Omental fat pad (tissue), 4 donors: ENCODE measurements at places on chromosomes 1 and 21.

DNA sequence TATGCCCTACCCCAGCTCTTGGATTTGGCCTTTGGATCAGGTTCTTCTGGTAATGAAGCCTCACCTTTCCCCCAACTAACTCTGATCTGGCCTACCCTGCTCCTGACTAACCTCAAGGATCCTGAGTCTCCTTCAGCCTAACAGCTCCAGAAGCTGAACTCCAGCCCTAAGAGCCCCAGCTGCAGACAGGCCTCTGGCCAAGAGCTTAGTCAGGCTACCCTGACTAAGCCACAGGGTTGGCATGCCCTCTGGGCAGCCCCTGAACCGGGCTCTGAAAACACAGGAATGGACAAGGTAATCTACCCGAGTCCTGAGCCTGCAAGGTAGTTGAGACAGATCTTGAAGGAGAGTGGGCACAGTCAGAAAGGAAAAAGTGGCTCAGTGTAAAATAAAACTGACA, 29.4 kb downstream of the COA7 start:
- DNase-seq: no peak

DNA sequence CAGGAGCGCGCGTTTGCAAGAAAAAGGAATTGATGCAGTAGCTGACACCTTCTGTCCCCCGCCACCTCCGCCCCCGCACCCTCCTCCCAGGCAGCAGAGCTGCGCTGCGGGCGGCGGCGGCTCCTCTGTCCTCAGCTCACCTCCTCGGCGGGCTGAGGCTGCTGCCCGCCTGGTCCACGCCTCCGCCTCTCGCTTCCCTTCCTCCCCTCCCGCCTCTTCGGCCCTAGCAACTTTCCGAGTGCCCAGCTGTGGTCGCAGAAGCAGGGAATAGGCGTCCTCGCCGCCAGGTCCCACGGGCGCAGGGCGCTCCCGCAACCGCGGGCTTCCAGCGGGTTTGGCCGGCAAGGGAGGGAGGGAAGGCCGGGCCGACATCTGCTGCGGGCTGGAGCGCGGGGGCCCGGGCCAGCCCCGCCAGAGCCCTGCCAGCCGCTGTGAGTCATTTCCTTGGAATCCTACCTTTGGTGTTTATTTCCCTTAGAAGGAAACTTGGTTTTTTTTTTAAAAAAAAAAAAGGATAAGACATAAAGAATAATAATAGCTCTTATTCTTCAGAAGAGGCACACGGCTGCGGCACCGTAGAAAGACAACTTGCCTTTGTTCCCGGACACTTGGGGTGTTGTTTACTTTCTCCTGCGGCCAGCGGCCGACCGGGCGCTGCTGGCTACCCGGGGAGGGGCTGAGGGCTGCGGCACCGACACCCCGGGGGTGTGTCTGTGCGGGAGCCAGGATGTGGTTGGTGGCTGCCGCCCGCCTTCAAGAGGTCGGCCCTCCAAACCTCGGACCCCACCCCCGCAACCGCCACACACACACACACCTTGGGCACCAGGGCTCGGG, 1.1 kb downstream of the SERTAD4 start:
- no peak for DNase-seq

GRCh38 chr1:26079960-26080814, 12.8 kb upstream of the TRIM63 start:
- DNase-seq: no peak

- no peak for DNase-seq
These were observed 3.4 kb downstream of the RUNX3 start for GRCh38 chr1:24926563-24927249.

DNA sequence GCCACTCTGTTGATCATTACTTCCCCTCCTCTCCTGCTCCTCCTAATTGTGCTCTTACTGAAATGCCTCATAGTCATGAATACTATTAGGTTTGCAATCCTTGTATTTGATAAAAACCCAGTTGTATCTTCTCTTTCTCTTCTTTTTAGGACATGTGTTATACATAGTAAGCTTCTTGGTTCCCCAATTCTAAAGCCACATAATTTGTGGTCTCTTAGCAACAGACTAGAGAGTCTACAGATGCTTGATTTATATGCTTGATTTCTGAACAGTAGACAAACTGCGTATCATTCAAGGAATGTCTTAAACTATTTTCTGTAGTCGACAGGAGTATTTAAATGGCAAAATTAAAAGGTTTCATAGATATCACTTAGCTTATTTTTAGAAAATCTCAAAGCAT, 1598.9 kb downstream of the PLA2G4A start:
- DNase-seq: no peak

DNA sequence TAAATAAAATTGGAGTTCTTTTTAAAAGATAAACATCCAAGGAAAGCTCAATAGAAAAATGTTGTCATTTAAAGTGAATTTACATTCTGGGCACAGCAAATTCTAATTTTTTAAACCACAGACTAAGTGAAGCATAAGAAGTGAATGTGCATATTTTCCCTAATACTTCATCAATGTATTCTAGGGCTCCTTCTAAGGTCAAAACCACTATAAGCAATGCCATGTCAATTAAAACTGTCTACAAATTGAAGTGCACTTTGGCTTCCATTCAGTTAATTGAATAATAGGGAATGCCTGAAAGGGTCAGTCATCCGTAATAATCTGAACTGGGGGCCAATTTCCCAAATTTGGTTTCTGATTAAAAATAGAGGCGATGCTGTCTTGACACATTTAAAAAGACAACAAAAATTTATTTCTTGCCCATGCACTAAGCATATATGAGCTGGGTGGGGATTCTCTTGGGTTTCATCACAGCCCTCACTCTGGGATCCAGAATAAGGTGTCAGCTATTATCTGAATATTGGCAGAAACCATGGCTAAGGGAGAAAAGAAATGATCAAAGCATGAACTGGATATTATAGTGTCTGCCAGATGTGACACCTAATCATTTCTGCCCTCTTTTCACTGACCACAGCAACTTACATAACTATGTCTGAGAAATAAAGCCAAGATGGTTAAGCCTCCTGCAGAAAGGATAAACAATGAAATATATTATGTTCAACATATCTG, 660.6 kb upstream of the B3GALT2 start:
- DNase-seq: no peak

- DNase-seq: no peak
These were observed 19.7 kb upstream of the CAPZB start for GRCh38 chr1:19504796-19505692.

- DNase-seq: no peak
These were observed 314.3 kb downstream of the HHIPL2 start for GRCh38 chr1:222233444-222234158.

DNA sequence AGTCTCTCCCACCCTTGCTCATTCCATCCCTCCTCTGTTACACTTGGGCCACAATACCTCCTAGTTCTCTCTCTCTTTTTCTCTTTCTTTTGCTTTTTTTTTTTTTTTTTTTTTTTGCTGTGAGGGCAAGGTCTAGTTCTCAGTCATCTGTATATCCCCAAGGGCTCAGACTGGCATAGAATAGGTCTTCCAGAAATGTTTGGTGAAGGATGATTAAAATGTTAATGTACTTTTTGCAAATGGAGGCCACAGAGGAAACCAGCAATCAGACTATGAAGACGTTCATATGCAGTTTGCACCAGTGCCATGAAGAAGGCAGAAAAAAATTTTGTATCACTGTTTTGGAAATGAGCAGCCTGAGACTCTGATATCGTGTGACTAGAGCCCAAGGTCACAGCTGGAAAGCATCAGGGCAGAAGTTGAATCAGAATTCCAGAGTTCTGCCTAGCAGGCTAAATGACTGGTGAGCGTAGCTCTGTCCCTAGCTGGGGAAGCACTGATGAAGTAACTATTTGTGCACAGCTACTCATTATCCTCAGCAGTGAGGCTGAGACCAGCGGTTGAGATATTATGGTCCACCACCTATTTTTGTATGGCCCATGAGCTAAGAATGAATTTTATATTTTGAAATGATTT, 186.5 kb downstream of the TGFBR3 start:
- DNase-seq: no peak

DNA sequence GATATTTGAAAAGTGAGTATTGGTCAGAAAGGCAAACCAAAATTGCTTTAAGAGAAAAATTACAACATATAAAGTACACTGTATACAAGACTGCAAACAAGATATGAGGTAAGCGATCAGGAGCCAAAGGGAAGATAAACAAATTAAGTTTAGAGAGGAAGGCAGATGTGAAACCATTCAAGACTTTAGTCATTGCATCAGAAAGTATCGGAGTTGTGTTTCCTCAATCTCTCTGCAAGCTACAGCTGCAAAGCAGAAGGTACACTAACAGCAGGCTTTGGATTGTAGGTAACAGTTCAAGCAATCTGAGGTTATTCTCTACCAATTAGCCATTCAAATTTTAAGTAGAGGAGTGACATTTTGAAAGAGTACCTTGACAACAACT, 21.3 kb upstream of the TLCD4 start:
- DNase-seq: no peak

DNA sequence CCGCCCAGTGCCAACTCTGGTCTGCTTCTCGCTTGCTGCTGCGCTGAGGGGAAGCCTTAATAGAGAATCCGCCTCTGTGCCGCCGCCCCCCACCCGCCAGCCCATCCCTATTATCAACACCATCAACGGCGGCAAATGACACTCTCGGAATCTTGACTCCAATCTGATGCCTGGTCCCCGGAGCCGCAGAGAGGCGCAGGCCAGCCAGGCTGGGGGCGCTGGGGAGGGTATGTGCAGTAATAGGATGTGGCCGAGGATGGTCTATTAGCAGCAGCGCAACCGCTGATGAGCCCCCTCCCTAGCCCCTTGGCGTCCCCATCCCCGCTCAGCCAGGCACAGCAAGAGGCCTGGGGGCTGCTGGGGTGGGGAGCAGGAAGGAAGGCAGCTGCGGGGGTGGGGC, 15.1 kb upstream of the DMBX1 start:
- no peak for DNase-seq

GRCh38 chr1:6991266-6991665, 206.0 kb downstream of the CAMTA1 start:
- no peak for DNase-seq

DNA sequence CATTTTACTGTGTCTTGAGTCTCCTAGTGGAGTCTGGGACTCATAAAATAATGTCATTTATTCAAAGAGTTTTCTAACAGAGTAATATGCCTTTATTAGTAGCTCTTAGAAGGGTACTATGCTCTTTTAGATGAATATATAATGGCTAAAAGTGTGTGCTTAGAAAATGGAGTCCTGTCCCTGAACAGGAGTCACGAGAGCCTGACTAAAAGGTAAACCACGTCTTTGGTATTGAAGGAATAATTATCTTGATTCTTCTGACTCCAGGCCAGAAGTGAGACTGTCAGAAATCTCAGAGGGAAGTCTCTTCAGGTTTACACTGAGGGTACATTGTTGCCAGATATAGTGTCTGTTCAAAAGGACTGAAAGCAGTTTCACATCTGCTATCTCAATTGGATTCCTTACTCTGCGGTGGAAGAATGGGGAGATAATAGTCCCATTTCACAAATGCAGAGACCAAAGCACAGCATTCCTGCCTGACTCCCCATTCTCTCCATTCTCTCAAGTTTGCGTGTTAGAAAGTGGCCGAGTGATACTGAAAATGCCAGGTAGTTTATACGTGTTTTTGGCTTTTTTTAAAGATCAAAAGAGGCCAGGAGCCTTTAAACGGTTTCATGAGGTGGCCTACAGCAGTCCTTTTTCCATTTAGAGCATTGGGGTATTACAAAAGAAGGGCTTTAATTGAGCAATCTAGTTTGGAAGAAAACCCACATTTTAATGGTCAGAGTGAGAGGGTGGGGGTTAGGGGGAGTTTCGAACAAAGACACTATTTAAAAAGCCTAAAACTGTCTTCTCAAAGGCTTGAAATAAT, 176.6 kb downstream of the VPS13D start:
- DNase-seq: no peak

DNA sequence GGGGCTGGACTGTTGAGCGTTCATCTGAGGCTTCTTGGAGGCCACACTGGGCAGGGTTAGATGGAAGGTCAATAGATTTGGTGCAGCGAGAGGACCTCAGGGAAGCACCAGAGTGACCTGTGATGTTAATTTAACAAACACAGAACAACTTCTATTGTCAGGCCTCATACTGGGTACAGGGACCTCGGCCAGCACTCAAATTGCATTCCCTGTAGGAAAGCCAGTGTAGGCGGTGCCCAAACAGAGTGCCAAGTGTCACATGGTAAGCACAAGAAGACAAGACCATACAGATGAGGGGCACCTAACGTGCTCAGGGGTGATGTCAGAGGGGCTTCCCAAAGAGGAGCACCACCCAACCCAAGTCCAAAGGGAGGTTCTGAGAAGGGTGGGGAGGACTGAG, 1.3 kb downstream of the TMEM269 start:
- no peak for DNase-seq

DNA sequence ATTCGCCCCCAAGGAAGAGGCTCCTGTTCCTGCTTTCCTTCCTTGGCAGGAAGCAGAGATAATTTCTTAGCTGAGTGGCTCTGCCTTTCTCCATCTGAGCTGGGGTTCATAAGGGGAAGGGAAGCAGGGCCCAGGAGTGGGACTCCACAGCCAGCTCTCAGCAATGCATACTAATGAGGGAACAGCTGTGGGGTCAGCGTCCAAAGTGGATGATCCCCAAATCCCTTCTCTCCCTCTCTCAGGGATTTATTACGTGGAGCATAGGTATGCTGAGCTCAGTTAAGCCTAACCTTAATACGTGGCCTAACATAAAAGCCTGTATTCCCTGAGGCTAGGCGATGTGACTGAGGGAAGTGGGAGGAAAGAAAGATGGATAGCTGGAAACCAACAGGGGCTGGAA, 87.3 kb upstream of the CTTNBP2NL start:
- no peak for DNase-seq

DNA sequence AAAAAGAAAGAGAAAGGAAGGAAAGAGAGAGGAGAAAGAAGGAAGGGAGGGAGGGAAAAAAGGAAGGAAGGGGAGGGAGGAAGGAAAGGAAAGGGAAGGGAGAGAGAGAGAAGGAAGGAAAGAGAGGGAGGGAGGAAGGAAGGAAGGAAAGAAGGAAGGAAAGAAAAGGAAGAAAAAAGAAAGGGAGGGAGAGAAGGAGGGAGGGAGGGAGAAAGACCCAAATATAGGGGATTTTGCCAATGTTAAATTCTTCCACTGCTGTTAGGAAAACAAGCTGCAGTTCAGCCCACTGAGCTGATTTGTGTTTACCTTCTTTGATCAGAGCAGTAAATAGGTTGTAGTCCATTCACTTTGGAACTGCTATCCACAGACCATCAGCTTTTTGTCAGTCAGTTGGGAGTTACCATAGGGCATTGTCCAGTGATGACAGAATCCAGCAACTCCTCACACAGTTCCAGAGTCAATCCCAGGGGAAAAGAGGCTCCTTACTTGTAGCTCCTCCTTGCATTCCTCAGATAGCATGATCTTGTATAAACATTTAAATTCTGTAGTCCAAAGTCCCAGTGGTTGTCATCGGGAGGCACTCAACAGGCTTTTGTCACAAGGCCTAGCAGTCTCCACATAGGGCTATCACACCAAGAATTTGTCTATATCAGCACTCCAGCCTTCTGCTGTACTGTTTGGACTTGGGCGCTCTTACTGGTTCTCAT, 13.5 kb upstream of the PPP1R8 start:
- DNase-seq: no peak

DNA sequence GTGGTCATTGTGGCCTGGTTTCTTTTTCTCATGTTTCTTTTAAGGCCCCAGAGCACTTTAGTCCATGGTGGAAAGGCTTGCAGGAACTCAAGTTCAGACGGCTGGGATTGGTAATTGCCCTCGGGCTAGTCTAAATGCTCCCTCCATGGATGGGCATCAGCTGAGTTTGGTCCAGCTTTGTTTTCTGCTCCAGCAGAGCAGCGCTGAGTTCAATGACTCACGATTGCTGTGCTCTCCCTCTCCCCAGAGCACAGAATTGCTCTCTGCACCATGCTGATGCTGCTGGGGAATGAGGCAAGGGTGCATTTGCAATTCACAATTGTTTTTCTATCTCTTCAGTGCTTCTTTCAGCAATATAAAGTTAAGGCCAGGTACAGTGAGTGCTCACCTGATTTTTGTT, 1.8 kb upstream of the OR2T6 start:
- DNase-seq: no peak
